ENCODE measurements at places on chromosomes 4 and X. TPM values are rescaled to one million over a fixed set of nuclear protein-coding genes. Genes with fewer than 3 reads are reported as not detected.

DNA sequence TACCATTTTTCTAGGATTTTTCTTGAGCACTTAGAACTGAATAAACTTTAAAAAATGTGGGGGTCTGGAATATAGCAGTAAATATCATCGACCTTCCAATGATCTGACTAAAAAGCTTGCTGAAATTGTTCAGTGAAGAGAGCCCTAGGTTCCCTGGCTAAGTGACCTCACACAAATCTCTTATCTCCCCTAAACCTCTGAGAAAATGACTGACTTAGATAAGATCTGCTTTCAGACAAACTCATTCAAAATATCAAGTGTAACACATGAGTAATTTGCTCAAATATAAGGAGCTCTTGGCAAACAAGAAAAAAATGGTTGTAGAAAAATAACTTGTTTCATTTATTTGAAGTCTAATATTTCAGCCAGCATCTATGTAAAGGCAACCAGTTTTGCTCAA, 441.7 kb upstream of the SLIT2 start:
- no peak overlapping the region for H3K27ac ChIP-seq
- no peak overlapping the region for H3K4me3 ChIP-seq
- no peaks in the 10 kb centered on the region for H3K36me3 ChIP-seq
- H3K4me1 ChIP-seq, result peaks cover 8% of the 10 kb centered on the region
- no peak for DNase-seq

DNA sequence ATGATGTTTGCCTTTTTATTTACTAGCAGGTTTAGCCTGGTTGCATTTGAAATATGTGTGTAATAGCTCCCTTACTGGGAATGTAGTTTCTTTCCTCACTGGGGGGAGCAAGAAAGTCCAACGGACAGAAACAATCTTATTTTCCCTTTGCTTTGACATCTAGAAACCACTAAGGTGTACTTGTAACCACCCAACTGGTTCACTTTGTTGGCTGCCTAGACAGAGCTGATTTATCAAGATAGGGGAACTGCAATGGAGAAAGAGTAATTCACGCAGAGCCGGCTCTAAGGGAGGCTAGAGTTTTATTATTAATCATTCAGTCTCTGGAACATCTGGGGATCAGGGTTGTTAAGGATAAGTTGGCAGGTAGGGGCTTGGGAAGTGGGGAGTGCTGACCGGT, 30.3 kb downstream of the XG start:
- H3K4me1 ChIP-seq, result no peaks in the 10 kb centered on the region
- H3K27me3 ChIP-seq, result no peaks in the 10 kb centered on the region
- H3K36me3 ChIP-seq, result no peaks in the 10 kb centered on the region
- H3K4me3 ChIP-seq, result no peak overlapping the region

DNA sequence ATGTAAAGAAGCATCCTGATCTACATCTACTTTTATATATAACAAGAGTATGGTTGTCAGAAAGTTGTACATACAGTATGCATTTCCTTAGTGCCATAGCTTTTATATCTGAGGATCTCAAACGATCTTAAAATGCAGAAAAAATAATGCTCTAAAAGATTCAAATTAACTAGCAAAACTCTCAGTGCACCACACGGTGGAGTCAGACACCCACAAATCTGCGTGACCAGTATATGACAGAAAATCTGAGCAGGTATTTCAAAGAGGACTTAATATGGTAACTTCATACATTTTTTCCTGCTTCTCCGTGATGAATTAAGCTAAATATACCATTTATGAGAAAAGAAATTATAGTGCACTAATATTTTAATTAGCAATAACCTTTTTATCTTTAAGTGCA, 803.0 kb downstream of the DMD start:
- no peaks in the 10 kb centered on the region for H3K36me3 ChIP-seq
- no peaks in the 10 kb centered on the region for H3K4me1 ChIP-seq
- H3K4me3 ChIP-seq, result no peak overlapping the region

CD38 gene
- total RNA-seq, result 2.4 TPM
